CD14-positive monocyte (primary cell): ENCODE measurements at places on chromosomes 16 and 17.
A peak's percentile ranks its signal among the peaks of the same experiment; 100 is the strongest.

DNA sequence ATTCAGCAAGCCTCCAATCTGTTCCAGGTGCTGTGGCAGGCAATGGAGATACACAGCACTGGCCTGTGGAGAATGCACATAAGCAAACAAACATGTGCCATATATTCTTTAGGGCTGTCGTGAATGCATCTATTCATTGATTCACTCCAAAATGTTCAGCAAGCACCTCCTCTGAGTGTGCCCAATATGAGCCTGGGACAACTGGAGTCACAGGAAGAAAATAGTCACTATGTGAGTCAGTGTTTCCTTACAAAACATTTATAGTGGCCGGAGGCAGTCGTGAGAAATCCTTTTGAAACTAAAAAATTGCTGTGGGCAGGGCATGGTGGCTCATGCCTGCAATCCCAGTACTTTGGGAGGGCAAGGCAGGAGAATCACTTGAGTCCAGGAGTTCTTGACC, 310.1 kb downstream of the CA10 start:
- DNase-seq, result no peak

DNA sequence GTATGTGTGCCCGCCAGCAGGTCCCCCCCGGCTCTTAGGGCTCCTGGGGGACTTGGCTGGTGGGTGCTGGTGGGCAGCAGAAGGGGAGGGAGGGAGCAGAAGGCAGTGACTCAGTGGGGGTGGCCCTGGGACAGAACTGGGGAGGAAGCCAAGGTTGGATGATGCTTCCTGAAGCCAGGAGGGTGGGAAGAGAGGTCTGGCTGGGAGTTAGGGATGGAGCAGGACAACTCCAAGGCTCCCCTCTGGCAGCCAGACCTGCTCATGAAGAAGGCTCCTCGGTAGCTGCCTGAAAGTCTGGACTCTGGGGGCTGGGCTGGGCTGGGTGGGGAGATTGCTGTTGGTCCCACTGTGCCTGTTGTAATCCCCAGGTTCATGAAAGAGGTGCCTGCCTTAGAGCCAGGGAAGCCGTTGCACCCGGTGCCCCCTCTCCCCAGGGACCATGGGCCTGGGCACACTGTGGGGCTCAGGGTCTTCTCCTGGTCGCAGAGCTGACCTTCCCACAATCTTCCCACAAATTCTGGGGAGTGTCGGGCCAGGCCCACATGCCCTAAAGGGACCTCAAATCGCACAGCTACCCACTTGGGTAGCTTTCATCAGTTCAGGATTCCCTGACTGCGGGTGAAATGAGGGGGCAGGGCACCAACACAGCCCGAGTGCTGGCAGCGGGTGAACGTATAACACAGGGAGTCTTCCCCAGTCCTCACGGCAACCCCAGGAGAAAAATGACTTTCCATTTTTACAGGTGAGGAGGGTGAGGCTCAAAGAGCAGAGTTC, 1.1 kb upstream of the PLEKHG4 start:
- DNase-seq, result no peak

DNA sequence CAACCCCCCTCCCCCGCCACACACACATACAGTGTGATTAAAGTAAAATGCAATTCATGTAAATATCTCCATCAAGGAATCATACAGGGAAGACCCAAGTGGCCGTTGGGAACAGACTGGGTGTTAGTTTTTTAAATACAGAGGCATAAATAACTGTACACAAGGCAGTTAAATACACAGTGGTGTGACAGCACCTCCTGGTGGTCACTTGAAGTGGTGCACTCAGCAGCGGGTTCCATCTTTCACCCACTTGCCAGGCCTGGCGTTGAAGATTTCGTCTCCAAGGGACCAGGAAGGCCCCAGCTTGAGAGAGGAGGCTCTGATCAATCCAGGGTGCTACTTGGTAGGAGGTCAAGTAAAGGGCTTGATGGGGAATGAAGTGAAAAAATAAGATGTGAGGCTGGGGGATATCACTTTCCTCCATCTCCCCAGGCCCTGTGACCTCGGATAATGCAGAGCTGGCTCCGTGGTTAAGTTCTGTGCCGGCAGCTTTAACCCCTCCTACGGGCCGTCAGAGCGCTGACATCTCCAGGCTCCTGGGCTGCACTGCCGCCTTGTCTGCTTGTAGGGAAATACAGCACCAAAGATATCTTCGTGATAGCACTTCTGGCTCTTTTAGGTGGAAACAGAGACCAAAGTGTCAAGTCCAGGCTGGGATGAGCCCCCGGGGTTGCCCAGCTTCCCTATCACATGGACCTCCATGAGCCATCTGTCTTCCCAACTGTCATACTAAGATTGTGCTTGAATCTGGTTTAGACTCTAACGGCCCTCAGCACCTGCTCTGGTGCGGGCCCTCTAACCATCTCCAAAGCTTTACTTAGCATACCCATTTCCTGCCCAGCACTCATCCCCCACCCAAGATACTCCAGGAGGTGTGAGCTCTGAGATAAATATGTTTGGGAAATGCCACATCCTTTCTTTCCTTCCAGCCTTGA, 20.7 kb downstream of the LGALS9 start:
- DNase-seq, result peak; percentile 63

- DNase-seq, result no peak
These were observed 17.8 kb upstream of the RPL38 start for GRCh38 chr17:74185571-74186185.

- no peak for DNase-seq
These were observed 176.9 kb upstream of the FAM20A start for GRCh38 chr17:68777856-68778694.

DNA sequence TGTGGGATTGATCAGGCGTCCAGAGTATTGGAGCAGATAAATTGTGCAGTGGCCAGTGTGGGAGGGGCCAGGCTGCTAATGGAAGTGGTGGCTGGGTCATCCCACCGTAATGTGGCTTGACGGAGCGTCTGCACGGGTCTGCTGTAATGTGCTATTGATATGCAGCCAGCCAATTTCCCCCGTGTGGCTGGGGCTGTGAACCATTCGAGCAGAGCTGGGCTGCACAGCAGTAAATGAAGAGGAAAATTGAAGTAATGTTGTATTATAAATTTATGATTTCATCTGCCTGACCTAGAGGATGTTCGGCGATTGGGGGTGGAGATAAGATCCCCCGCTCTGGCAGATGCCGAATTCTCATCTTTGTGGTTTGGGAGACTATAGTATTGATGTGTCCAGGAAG, 121.5 kb downstream of the CCDC182 start:
- DNase-seq, result no peak

- no peak for DNase-seq
These were observed 14.7 kb downstream of the DRC3 start for GRCh38 chr17:17987187-17987896.

- peak; percentile 81 for DNase-seq
These were observed 6.0 kb downstream of the SYNGR2 start for GRCh38 chr17:78174346-78174869.

- no peak for DNase-seq
These were observed 37.2 kb upstream of the CLEC3A start for GRCh38 chr16:77985111-77985510.

GRCh38 chr17:8459107-8459506, 23.4 kb downstream of the NDEL1 start:
- no peak for DNase-seq

DNA sequence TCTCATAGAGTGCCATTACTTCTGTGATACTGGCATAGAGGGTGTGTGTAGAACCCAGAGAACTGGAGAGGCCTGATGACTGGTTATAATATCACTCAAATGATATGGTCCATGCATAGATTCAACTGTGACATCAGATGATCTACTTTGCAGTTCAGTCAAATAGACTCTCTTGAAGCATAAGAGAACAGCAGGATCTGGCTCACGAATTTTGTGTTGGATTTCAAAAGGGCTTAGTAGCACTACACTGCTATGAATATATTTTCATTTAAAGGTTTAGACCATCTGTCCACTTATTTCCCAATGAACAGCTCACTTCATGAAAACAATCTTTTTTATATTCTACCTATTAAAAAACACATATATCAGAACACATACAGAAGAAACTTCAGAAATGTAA, 119.7 kb downstream of the KIF2B start:
- DNase-seq, result no peak

DNA sequence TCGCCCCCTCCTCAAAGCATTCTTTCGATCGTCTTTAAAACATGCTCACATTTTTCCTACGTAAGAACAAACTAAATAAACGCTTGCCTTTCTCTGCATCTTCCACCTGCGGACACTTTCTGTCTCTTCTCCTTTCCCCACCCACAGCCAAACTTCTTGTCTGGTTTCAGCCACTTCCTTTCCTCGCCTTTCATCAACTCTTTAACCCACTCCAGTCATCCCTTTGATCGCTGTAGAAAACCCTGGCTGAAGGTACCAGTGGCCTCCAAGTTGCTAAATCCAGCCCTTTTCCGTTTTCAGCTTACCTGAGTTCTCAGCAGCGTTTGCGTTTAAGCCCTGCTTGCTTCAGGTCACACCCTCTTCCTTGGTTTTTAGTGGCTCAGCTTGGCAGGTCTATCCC, 483 bp downstream of the RPA1 start:
- DNase-seq, result no peak

DNA sequence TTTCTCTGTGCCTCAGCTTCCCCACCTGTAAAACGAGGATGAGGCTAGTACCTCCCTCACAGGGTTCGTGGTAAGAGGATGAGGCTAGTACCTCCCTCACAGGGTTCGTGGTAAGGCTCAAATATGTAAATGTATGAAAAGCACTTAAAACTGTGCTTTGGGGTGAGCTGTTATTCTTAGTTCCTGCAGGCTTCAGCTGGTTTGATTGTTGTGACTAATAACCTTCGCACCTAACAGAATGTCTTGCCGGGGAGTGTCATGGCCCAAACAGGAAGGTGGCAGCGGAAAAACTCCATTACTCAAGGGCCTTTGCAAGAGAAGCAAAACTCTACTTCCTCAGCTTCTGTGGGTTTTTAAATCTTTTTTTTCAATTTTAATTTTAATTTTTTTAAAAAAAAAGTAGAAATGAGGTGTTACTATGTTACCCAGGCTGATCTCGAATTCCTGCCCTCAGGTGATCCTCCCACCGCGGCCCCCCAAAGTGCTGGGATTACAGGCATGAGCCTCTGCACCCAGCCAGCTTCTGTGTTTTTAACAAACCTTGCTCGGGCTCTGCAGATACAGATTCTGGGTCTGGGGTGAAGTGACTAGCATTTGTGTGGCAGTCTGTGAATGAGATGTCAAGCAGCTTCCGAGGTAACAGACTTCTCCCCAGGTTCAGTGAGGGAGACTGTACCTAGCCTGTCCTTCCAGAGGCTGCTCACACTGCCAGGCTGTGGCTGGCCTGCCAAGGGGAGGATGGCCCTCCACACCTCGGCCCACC, 103.0 kb downstream of the RAB11FIP4 start:
- DNase-seq, result peak; percentile 92

- no peak for DNase-seq
These were observed 12.1 kb upstream of the SPATA32 start for GRCh38 chr17:45274033-45274432.

DNA sequence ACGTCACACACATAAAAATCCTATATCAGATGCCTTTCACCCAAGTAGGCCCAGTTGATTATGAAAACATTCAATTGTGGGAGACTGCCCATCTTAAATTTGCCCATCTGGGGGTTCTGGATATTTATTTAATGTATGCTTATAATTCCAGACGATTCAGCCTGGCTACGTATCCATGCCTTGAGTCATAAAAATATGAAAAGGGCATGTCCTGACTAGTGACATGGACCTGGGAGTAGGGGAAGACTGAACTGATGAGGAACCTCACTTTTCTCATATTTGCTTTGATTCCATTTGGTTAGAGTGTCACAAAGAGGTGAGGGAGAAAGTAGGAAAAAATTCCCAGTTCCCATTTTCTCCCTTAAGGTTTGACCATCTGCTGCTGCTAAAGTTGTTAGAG, 122.5 kb upstream of the GNAO1 start:
- DNase-seq, result no peak

GRCh38 chr16:27322858-27323780, 9.3 kb downstream of the IL4R start:
- no peak for DNase-seq

DNA sequence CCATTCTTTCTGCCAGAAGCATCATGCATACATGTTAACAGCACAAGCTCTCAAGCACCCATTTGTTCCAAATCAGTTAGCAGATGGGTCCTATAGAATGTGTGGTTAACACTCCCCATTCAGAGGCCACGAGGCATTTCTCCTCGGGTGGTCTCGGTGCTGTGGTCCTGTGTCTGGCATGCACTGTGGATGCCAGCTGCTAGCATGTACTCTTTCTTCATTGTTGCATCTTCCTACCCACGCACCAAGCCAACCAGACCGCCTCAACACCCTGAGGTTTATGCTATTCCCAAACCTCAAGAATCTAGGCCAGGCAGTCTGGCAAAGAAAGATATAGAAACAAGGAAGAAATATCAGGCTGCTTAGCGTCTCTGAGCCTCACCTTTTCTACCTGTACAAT, 27.8 kb upstream of the MRTFB start:
- DNase-seq, result no peak

- no peak for DNase-seq
These were observed 32.1 kb downstream of the ABR start for GRCh38 chr17:1147664-1148063.

- DNase-seq, result no peak
These were observed 31.0 kb downstream of the SCNN1B start for GRCh38 chr16:23333034-23333579.

DNA sequence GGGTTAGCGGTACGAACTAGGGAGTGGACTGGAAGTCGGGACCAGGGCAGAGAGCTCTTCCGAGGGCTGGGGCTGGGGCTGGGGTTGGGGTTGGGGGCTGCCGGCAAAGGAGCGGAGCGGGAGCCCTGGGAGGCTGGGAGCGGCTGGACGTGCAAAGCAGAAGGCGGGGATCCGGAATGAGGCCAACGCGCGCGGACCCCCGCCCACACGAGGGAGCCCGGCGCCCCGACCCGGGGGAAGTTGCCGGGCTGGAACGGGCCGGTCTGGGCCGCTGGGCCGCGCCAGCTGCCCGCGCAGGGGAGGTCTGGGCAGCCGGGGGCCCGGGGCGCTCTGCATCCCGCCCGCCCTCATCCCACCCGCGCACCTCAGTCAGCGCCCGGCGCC, 323 bp downstream of the ST3GAL2 start:
- no peak for DNase-seq

DNA sequence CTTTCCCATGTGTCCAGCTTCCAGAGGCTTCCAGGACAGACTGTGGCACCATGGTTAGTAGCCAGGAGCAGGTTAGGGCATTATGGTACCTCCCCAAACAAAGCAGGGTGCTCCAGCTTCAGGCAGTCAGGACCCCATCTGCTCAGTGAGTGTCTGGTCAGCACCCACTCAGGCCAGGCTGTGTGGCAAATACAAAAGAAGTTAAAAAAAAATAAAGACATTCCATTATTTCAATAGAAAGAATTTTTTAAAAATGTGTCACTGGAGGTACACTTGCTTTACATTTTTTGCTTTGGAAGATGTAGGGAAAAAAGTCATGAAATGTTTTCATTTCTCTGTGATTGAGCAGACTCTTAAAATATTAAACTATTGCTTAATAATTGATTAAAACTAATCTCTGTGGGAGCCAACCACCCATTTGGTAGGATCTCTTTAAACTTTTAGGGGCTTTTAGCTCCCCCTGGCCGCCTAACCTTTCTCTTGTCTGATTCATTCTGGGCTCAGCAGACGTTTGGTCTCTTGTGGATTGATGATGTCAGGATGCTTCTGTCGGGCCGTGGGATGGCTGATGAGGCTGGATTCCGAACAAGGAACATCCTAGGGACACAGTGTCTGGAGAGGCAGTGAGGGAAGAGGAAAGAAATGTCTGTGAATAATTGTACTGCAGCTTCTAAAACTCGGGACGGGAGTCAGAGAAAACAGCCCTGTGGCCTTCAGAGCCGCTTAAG, 28.4 kb upstream of the NPTX1 start:
- no peak for DNase-seq
